Activated T-cell treated with anti-CD3 and anti-CD28 coated beads for 1 hour (primary cell): ENCODE measurements at places on chromosomes 1 and 21.
A peak's percentile ranks its signal among the peaks of the same experiment; 100 is the strongest.

DNA sequence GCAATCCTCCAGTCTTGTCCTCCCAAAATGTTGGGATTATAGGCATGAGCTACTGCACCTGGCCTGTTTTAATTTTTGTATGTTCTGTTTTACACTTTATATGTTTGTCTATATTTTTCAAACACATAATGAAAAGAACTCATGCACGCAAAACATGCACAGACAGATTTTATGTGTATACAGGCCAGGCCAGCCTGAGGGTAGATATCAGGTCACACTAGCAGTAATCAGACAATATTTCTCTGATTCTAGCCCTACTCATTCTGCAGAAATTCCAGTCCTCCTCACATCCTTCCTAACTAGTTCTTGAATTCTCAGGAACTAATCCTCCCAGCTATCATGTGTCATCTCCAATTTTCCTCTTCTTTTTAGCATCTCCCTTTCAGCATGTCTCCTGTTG, 27.8 kb upstream of the PHGDH start:
- no peak for DNase-seq

- DNase-seq = no peak
These were observed 2.0 kb downstream of the MEF2D start for GRCh38 chr1:156498432-156499193.

DNA sequence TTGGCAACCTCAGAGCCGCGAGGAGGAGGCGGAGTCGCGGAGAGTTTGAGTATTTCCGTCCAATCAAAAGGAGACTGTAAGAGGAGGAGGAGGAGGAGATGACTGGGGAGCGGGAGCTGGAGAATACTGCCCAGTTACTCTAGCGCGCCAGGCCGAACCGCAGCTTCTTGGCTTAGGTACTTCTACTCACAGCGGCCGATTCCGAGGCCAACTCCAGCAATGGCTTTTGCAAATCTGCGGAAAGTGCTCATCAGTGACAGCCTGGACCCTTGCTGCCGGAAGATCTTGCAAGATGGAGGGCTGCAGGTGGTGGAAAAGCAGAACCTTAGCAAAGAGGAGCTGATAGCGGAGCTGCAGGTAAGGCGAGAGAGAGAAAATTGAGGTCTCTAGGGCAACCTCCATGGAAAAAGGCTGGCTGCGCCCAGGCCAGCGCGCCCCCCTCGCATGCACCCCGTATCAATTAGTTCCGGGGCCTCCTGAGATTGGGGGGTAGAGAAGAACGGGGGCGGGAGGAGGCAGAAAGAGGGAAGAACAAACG, at the start of gene PHGDH:
Gene PHGDH, plus strand, starts transcription at position 131 of the 538 bp plus-strand sequence. Its CDS starts 89 bp downstream, at position 220.
- DNase-seq = peak; percentile 3

DNA sequence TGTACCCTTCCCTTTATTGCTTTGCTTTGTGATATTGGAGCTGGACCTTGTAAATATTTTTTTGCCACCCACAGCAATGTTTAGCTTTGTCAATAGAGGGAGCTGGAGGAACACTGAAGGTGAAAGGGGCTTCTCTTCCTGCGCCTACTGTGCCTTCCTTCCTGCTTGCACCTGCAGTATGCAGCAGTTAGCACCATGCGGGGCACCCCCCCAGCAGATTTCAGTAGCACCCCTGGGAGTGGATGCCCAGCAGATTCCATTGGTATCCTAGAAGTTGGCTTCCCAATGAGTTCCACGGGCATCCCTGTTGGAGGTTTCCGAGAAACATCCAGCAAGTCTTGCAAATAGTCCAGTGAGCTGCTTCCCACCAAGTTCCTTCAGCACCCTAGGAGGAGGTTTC, 25.6 kb downstream of the S100A10 start:
- DNase-seq = no peak
